ENCODE measurements at places on chromosomes 3 and 15. TPM values are rescaled to one million over a fixed set of nuclear protein-coding genes. Genes with fewer than 3 reads are reported as not detected.

Gene ATP2B2
- not detected for polyA plus RNA-seq

Gene CHDH
- polyA plus RNA-seq = 9.5 TPM

Gene PLA2G4F
- 28.8 TPM for polyA plus RNA-seq

Gene CD96
- 8.2 TPM for polyA plus RNA-seq

Gene RLBP1
- not detected for polyA plus RNA-seq

Gene IL16
- polyA plus RNA-seq = 3.0 TPM

Gene ZNF445
- polyA plus RNA-seq = 1.2 TPM

Gene SLC2A2
- polyA plus RNA-seq = not detected

Gene CCNDBP1
- polyA plus RNA-seq = 95.5 TPM

Gene SAXO2
- polyA plus RNA-seq = 0.57 TPM

Gene ARHGEF26
- 6.6 TPM for polyA plus RNA-seq

Gene RPSA
- 2,115 TPM for polyA plus RNA-seq
